ENCODE measurements at places on chromosomes 16 and 17.

DNA sequence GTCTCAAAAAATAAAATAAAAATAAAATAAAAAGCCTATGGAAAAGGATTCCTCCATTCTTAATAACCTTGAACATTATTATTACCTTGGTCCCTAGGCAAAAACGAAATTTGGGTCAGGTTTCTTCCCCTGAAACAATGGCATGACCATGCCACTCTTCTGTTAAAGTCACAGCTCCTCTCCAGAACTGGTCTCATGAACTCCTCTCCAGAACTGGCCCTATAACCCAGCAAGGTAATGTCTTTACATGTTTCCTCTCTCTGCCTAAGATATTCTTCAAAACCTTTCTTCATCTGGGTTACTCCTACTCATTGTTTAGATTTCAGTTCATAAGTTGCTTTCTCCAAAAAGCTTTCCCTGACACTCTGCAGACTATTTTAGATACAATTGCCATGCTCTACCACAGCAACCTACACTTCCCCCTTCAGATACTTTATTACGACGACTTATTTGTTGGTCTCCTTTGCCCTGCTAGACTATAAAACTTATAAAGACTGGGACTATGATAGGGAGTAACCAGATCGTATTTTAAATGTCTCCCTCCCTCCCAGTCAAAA is 13.5 kb downstream of the TRIM37 start:
- no peak for DNase-seq

DNA sequence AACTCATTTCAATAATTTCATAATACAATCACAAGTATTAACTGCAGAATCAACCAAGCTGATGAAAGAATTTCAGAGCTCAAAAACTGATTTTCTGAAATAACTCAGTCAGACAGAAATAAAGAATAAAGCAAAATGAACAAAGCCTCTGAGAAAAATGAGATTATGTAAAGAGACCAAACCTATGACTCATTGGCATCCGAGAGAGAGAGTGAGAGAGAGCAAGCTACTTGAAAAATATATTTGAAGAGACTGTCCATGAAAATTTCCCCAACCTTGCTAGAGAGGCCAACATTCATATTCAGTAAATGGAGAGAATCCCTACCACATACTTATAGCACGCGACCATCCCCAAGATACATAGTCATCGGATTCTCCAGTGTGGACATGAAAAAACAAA is 1376.4 kb downstream of the CDH11 start:
- no peak for DNase-seq

GRCh38 chr16:78897299-78897698 is 703.2 kb downstream of the MAF start:
- DNase-seq = no peak

DNA sequence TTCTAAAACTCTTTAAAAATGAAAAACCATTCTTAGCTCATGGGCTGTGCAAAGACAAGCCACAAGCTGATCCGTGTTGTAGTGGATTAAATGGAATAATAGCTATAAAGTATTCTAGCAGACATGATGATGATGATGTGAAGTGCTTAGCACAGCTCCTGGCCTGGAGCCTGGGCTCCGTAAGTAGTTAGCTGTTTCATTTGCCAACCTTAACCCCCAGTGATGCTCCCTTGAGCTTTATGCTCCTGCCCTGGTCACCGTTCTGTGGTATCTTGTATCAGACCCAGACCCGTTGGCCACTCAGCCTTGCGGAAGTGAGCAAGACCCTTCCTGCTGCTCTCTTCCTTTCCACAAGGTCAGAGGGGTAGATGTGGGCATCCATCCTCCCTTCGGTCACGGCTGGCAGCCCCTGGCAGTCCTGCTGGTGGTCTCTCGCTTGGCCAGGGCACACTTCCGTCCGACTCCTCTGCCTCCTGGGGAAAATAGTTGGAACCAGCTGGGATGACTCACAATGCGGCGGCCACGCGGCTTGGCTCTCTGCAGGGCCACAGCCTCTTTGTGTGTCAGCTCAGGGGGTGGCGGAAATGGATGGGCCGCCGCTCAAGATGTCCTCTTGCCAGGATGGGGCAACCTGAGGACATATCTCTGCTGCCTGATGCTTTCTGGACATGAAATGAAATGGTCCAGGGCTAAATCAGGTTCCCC is 79.1 kb downstream of the GPR139 start:
- DNase-seq = peak; percentile 30

DNA sequence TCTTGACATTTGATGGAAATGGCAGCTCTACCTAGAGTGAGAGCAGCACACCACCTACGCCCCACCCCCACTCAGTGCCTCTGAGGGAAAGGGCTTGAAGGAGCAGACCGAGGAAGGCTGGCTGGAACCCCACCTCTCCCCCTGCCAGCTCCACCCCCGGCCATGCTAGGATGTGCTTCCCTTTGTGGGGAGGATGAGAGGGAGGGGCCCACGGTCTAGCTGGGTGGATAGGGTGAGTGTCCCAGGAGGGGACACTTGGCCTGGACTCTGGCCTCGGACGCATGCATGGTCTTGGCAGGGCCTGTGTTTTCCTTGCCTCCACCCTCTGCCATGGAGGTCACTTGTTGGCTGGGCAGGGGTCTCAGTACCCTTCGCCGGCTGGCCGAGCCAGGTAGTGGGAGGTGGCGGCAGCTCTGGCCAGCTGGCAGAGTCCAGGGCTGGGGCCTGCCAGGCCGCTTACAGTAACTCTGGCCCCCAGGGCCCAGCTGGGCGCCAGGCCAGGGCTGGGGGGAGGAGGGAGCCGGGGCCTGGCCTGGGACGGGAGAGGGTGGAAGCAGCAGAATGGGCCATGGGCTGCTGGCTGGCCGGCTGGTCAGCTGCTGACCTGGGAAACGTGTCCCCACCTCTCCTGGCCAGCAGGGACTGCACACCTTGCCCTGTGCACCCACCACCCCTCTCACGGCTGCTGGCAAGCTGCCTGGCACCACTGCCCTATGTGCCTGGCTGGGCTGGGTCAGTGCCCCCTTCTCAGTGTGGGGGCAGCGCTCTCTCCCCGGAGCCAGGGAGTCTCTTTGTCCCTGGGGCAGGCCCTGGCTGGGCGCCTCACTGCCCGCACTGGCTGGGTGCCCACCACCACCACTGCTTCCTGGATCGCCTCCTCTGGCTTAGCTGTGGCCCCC is 23.0 kb downstream of the RARA start:
- DNase-seq = peak; percentile 76

Measured in cerebellum (tissue), 4 donors.